ENCODE measurements at places on chromosomes 7 and 10.
A peak's percentile ranks its signal among the peaks of the same experiment; 100 is the strongest.

DNA sequence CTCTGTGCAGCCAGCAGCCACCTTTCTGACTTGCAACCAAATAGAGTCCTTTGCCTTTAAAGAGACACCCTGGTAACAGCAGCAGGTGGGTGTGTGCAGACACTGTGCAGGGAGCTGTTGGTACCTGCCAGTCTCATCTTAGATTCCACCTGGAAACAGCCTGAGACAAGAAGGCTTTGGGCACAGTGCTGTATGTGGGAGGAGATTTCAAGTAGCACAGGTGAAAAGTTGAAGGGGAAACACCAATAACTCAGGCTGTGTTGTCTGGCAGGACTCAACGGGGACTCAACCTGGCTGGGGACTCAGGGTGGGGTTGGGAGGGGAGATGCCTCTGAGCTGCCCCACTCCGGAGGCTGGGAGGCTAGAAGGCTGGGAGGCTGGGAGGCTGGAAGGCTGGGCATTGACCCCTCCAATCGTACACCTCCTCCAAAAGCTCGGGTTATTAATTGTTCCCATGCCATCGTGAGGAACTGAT is 6.7 kb downstream of the CPXM2 start:
- no peak for DNase-seq

GRCh38 chr10:44950326-44951225 is 9.0 kb upstream of the RASSF4 start:
- DNase-seq, result no peak

DNA sequence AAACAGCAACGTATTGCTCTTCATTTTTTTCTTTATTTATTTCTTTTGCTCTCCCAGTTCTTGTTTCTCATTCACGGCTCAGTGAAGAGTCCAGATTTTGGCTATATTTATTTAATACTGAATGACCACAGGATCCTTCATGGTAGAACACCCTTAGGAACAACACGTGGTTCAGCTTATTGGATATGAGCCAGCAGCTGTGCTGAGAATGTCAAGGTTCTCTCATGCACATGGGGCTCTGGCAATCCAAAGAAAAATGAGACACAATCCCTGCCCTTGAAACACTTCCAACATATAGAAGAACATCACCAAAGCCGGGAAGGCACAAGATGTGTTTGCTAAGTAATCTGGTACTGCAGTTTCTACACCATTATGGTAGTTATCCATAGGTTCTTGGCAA is 852.9 kb downstream of the SORCS1 start:
- DNase-seq, result no peak

DNA sequence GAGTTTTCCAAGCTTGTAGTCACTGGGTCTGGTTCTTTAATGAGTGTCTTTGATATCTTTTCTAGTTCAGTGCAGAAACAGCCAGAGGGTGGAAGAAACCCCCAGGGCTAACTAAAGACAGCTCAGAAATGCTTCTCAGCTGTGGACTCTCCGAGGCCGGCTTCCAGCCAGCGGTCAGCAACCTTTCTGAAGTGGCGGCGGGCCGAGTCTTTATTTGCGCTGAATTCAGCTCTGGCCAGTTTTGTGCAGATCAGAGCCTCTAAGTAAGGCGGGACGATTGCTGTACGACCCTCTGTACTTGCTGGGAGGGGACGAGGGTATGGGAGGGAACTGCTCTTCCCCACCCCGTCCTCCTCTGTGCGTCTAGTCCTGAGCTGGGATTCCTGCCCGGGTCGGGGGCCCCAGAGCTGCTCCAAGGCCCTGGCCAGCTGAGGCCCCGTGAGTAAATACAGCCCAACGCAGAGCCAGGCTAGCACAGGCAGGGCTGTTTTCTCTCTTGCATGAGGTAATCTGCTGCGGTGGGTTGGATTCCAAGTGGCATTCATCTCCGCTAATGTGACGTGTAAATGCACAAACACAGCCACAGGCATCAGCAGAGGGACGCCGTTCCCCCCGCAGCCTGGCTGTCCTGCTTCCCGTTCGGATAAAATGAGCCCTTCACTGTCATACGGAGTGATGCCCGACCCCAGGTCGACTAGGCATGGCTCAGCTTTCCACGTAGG is 159.8 kb downstream of the PIP4K2A start:
- peak; percentile 38 for DNase-seq

- DNase-seq, result no peak
Observed at GRCh38 chr7:150369748-150370501, 1.3 kb downstream of the REPIN1 start.
